ENCODE measurements at places on chromosomes 5 and 9.

DNA sequence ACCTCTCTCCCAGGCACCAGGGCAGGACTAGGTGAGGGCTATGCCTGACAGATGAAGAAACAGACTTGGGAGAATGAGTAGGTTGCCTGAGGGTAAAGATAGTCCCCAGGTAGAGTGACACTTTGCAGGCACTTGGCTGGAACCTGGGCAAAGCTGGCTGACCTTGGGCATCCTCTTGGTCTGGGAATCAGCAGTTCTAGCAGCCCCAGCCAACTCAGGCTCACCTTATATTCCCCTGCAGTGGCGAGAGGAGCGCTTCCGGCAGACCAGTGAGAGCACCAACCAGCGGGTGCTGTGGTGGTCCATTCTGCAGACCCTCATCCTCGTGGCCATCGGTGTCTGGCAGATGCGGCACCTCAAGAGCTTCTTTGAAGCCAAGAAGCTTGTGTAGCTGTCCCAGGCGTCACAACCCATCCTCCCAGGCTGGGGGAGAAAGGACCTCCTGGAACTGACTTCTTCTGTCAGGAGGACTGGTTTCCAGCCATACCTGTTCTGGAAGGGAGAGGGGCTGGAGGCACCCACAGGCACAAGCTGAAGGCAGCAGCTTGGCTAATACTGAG, 3.1 kb downstream of the TMED9 start:
- no peak for DNase-seq

DNA sequence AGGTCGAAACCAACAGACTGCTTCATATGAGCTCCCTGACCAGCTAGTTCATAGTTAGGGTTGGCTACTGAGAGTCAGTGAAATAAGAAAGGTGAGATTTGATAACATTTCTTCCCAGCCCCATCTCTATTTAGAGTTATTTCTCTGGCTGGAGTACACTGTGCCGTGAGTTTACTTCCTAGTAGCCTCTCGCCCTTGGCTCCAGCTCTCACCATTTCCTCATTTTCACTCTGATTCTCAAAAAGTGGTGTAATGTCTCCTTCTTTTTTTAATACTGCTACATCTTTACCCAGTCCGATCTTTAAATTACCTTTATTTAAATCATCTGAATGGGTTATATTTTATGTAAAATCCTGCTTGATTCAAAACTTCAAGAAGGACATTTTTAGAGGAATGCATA, 100.4 kb upstream of the FAM174A start:
- DNase-seq, result no peak

- DNase-seq, result no peak
Measured at GRCh38 chr5:163614787-163615186, 109.4 kb downstream of the MAT2B start.

GRCh38 chr9:120424248-120424647, 155.7 kb downstream of the CDK5RAP2 start:
- no peak for DNase-seq

DNA sequence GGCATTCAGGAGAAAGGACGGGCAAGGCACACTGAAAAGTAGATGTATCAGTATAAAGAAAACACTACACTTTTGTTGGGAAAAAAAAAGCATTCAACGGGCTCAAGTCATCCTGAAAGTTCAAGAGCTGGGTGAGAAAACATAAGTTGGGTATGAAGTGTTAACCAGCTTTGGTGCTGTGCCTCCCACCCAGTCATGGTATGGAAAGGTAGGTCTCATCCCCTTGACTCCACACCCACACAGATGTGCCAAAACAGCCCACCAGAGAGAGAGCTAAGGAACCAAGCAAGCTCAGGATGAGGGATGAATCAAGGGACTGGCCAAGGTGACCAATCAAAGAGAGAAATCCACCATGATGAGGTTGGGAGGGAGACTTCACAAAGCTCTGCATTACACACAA, 54.7 kb downstream of the ESM1 start:
- no peak for DNase-seq

GRCh38 chr9:92608909-92609445, 61.0 kb downstream of the IPPK start:
- DNase-seq, result no peak

DNA sequence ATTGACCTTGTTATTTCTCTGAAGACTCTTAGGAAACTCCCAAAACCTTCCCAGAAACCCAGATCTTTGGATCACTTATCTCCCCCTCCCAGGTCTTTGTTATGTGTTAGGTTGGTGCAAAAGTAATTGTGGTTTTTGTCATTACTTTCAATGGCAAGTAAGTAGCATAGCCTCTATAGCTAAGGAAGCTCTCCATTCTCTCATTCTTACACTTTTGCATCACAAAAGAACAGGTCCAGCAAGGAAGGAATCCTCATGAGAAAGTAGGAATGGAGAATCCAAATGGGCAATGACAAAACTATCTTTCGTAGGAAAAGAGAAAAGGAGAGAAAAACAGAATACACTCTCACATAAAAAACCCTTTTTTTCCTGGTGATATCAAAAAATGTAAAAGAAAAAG, 81.3 kb upstream of the ELAVL2 start:
- DNase-seq, result no peak

GRCh38 chr5:160774666-160775315, 77.2 kb downstream of the ATP10B start:
- DNase-seq, result no peak

GRCh38 chr9:19231126-19231903, 822 bp downstream of the DENND4C start:
- DNase-seq, result peak; percentile 26

- no peak for DNase-seq
Measured at GRCh38 chr9:120175031-120175430, 404.9 kb downstream of the CDK5RAP2 start.

GRCh38 chr5:138712791-138713190, 40.4 kb upstream of the CTNNA1 start:
- no peak for DNase-seq

GRCh38 chr9:14107977-14108376, 206.0 kb downstream of the NFIB start:
- DNase-seq, result no peak

DNA sequence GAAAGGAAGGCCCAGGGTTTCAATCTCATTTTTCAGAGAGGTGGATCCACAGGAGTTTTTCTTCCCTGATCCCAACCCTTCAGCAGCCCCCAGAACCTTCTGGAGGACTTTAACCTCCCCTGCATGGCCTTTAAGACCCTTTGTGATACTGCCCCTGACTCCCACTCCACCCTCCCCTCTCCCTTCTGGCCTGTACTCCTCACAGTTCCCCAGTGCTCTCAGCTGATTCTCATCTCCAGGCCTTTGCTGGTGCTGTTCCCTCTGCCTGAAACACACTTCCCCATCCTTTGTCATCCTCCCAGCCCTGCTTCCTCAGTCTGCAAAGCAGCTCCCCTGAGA, 18.5 kb downstream of the NEURL1B start:
- no peak for DNase-seq

DNA sequence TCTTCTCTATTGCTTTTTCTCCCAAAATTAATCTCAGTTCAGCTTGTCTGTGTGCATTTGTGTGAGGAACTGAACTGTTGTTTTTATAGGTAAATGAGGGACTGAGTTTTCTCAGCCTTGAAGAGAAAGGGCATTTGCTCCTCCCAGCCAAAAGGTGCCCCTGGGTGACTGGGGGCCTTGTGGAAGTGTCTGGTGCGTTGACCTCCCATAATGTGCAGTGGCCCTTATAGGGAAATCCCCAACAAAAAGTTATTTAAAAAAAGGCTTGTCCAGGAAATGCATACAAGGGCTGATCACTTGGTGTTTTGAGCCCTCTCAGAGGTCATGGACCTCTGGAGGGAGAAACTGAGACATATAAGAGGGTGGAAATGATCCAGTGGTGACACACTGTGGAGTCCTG, 239.7 kb upstream of the KLF9 start:
- DNase-seq, result no peak

- no peak for DNase-seq
Measured at GRCh38 chr5:402615-403359, 40.2 kb upstream of the EXOC3 start.

- DNase-seq, result no peak
Measured at GRCh38 chr5:14301186-14301585, 158.0 kb downstream of the TRIO start.

- DNase-seq, result no peak
Measured at GRCh38 chr5:100861148-100861547, 41.9 kb downstream of the ST8SIA4 start.

DNA sequence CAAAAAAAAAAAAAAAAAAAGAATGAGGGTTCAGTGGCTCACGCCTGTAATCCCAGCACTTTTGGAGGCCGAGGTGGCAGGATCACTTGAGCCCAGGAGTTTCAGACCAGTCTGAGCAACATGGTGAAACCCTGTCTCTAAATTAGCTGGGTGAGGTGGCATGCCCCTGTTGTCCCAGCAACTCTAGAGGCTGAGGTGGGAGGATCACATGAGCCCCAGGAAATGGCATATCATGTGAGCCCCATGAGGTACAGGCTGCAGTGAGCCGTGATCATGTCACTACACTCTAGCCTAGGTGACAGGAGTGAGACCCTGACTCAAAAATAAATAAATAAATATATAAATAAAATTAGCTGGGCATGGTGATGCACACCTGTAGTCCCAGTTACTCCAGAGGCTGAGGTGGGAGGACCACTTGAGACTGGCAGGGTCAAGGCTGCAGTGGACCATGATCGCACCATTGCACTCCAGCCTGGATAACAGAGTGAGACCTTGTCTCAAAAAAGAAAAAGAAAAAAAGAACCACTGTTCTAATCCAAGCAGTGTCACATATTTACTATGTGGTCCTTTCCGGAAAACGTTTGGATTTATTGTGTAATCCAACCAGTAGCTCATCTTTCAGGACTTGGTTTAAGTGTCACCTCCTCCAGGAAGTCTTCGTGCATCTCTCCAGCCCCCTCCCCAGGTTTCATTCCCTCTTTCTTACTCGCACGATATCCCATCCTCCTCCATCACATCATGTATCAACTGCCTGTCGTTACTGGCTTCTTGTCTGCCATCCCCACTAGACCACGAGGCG, 12.3 kb upstream of the SPOUT1 start:
- DNase-seq, result no peak

DNA sequence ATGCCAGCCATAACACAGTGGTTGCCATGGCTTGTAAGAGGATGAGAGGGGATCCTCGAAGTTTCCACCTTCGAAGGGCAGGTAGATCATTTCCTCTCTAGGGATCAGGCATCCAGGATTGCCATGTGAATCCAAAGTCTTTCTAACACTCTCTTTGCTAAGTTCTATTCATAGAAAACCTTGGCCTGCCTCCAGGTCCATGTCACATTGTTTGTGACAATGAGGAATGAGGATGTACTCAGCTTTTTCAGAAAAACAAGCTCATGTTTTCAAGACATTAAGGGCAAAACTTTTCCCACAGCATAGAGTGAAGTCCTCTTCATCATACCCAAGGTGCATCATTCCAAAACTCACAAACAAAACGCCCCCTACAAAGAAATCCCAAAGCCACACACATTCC, 19.6 kb downstream of the ESM1 start:
- DNase-seq, result peak; percentile 12

DNA sequence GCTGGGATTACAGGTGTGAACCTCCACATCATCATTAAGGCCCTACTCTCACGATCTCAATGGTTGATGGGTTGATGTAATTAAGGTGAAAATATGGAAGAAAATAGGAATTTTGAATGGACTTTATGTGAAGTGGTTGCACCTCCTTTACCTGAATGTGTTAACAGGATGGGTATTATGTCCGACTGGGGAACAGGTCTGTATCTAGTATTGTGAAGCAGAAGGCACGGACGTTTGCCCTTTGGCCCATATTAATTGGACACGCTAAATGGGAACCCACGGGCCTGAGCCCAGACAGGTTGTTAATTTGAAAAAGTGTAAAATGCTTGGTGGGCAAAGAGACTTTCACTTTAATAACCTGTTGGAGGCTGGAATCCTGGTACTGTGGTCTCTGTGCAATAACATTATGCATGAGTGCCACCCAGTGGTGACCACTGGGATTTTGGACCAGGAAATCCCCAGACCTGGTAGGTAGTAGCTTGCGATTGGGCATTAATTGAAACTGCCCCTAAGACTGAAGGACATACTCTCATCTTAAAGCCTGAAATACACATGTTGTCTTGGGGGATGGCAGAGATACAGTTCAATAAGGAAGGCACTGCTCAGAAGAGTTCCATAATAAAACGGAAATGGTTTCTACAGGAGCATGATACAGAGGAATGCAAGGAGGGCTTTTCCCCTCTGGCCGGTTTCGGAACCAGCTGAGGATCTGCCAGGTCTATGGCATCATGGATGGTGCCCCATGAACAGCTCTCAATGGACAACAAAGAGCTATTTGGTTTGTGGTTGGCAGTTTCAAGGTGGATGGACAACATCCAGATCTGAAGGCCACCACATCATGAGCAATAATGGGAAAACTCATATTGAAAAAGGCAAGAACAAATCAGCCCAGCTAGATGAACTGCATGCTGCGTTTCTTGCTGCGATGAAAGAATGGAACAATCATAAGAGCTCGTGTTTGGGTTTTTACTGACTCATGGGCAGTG, 26.2 kb upstream of the BICD2 start:
- peak; percentile 89 for DNase-seq

DNA sequence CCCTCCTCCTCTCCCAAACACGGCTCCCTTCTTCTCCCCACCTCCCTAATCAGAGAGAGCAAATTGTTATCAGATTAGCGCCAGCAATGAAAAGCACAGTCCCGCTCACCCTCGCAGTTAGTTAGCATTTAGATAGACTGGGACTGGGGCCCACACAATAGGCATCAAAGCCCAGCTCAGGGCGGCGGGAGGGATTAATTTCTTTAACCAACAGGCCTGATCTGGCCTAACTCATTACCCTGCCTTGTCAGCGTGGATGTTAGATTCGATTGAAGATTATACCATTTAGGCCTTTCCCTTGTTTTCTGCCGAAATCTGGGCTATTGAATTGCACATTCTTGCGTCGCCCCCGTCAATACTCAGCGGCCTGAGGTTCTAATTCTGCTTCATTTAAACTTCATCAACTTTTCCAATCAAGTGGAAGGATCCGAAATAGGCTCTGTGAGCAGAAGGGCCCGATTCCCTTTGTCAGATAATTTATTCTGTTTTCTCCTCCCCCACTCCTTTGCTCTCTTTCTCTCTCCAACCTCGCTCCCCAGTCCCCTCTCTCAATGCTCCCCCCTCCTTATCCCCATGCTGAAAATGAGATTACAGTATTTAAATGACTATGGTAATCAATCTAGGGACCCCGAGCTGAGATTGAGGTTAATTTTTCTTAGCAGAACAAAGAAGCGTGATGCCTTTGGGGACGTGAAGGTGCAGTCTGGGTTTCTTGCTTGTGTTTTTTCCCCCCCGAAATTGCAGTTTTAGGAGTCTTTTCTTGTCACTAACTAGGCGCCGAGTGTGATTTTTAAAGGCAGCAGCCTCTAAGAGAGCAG, 15.1 kb downstream of the CFAP77 start:
- DNase-seq, result no peak

DNA sequence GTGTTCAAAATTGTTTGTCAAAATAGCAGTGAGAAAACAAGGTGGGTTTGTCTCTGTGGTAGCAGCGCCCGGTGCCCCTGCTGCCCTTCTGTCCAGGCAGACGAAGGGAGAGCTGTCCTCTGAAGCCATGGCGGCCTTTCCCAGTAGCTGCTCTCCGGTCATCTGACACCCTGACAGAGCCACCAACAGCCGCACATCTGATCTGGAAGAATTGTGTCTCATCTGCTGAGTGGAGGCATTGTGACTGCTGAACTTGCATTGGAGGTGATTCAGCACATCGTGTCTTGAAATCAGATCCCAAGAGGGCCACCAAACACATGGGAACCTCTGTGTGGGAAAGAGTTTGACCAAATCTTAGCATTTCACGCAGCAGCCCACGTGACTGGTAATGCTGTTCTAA, 337.6 kb upstream of the IRX1 start:
- DNase-seq, result no peak
